Activated CD4-positive, alpha-beta T cell treated with anti-CD3 and anti-CD28 coated beads for 24 hours (primary cell): ENCODE measurements at places on chromosomes 4 and X.

GRCh38 chr4:9949573-9949972 lies 71.7 kb downstream of the SLC2A9 start:
- DNase-seq, result no peak

GRCh38 chr4:169062897-169063244 lies 52.8 kb upstream of the CBR4 start:
- no peak for DNase-seq

- DNase-seq, result no peak
Measured at GRCh38 chr4:98779088-98779487, 120.7 kb upstream of the TSPAN5 start.

- DNase-seq, result no peak
Measured at GRCh38 chr4:156473151-156473550, 498.4 kb downstream of the PDGFC start.

GRCh38 chr4:69984030-69984443 lies 11.7 kb upstream of the STATH start:
- no peak for DNase-seq

- DNase-seq, result no peak
Measured at GRCh38 chr4:174107746-174108354, 175.6 kb downstream of the FBXO8 start.

- no peak for DNase-seq
Measured at GRCh38 chr4:85491527-85491926, 16.6 kb downstream of the ARHGAP24 start.

GRCh38 chr4:8039290-8039689 lies 99.6 kb upstream of the AFAP1 start:
- no peak for DNase-seq

DNA sequence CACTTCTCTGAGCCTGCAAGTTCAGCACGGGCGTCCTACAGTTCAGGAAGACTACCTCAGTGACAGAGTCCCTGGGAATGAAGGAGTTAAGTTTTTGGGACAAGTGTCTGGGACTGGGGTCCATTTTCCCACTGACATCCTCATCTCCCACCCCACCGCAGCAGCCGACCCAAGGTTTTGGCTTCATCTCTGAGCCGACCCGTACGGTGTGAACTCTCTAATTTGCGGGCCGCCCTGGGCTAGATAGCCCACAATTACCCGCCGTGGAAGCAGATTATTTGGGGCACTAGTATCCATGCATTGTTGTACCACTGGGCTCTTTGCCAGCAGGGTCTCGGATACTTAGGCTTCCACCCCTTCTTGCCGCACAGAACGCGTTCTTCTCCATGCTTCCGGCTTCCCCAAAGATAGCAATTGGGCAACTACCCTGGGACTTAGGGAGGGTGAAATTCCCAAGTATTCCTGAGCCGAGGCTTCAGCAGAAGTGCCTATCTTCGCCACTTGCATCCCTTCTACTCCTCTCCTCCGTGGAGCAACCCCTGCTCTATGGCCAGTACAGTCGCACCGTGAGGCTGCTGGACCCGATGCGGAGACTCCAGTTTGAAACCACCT lies 2.4 kb downstream of the IL1RAPL2 start:
- DNase-seq, result no peak

DNA sequence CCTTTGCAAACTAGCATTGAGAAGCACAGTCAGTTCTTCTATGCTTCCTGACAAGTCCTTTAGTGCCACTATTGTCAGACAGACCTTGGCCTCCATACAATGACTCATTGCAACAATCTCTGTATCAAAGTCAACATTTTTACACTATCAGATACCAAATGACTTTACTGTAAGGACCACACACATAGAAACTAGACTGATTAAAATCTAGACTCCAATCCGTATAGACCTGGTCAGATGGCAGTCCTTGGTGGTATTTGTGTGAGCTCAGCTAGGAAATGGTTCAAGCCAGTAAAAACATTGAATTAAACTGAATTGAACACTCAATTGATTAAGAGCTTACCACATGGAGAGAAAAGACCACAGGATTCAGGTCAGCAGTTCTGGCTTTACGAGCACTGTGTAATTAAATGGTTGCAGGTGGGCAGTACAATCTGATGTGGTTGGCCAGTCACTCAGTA lies 549.8 kb upstream of the LCORL start:
- no peak for DNase-seq

DNA sequence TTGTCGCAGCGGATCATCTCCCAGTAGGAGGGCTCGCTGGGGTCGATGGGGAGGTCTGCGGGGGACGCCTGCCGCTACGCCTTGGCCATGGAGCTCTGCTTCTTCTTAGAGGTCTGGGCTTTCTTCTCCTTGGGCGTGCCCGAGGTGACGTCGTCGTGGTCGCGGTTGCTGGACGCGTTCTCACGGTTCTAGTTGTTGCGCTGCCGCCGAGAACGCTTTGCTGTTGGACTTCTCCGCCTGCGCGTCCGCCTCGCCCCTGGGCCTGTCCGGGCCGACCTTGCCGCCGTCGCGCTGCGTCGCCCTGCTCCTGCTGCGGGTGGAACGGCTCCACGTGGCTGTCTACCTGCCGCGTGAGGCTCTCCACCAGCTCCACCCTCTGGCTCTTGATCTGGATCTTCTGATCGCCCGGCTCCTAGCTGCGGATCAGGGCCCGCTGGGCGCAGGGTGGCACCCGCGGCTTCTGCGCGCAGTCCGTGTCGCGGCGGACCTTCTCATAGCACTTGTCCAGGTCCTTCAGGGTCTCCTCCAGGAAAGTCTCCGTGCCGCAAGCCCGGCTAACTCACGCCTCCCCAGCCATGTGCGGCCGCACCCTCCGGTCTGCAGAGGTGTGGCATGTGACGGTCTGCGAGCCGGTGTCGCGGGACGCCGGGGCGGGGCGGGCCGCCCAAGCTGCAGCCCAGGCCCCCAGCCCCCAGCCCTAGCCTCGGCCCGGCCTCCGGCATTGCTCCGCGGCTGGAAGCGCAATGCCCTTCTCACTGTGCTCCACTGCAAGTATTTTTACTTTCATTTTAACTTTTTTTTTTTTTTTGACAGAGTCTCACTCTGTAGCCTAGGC lies 40.5 kb upstream of the OGT start:
- peak; percentile 1 for DNase-seq

DNA sequence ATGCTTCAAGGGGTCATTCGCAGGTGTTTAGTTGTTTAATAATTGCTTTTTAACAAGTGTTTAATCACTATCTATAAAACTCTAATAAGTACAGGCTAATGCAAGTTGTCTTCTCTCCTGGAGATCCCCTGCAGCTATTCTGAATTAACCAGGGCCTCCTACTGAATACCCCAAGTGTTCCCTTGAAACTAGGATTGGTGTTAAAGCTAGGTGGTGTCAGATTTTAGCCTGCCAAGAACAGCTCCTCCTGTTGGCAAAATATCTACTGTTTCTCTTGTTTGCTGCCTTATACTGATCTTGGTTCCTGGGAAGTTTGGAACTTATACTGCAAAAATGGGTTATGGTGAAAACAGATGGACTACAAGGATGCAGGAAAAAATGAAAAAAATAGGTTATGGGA lies 26.1 kb upstream of the TMEM154 start:
- no peak for DNase-seq

- no peak for DNase-seq
Measured at GRCh38 chrX:77087529-77088169, 359.5 kb upstream of the FGF16 start.

- DNase-seq, result no peak
Measured at GRCh38 chrX:150869450-150869849, 29.0 kb downstream of the CD99L2 start.

DNA sequence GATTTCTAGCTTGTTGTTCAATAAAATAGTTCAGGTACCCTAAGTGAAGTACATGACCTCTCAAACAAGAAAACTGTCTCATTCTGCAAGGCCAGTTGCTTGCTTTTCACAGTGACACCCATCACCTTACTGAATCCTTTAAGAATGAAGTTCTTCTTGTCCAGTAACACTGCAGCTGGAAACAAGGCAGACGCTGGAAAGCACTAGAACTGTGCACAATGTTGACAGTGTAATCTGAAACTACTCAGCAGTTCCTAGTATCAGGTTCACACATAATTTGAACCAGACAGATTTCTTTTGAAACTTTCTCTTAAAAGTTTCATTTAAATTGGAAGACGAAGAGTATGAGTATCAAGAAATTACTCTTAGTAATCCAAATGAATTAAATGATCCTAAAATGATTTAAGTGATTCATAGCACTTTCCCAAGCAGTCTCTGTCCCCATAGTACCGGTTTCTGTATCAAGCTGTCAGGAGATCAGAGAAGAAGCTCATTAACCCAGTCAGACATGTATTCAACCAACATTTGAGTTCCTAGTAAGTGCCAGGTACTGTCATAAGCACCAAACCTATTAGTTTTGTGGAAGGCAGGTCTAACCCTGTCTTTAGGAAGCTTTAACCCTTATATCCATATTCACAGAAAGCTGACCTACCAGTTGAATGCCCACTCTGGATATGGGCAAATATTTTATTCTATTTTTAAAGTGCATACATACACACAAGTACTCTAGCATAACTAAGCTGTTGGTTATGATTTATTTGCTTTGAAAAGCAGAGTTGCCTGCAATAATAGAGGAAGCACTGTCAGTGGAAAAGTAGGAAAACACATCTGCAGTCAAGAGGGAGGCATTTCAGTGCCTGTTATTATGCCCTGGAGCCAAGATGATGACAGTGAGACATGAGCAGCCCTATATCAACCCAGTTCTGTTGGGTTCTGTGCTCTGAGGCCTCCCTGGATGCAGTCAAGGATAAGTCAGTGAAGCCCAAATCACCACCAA lies 63.6 kb downstream of the PALLD start:
- DNase-seq, result no peak

GRCh38 chr4:70556856-70557255 lies 35.2 kb upstream of the AMBN start:
- no peak for DNase-seq

- no peak for DNase-seq
Measured at GRCh38 chr4:71709961-71710360, 73.9 kb downstream of the GC start.

DNA sequence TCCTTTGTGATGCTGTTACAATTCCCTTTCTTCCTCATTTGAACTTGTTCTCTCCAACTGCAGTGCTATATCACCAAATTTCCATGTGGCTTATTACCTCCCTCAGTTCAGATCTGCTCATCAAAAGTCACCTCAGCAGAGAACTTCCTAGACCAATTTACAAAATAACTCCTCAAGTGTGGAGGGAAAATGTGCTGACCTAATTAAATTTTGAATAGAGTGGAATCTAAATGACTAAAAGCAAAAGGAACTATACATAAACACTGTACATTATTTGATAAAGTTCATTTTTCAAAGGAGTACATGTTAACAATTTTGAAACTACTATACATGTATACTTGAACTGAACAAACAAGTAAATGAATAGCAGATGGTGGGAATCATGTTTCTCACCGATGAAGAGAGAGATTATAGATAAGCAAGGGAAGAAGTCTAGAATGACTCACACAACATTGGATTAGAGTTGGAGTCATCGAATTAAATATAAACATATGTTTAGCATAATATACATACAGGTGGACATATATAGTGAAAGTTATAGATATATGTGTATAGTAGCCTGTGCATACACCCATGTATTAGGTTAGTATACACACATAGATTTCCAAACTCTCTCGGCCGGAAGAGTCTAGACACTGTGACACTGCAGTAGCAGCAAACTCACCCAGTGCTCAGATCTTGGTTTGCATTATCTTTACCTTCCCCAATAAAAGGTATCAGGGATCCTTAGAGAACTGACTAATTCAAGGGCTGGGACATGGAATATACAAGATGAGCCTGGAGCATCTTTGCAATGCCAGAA lies 318.7 kb downstream of the PCDH18 start:
- DNase-seq, result no peak

GRCh38 chr4:6890358-6890757 lies 19.3 kb upstream of the TBC1D14 start:
- no peak for DNase-seq

DNA sequence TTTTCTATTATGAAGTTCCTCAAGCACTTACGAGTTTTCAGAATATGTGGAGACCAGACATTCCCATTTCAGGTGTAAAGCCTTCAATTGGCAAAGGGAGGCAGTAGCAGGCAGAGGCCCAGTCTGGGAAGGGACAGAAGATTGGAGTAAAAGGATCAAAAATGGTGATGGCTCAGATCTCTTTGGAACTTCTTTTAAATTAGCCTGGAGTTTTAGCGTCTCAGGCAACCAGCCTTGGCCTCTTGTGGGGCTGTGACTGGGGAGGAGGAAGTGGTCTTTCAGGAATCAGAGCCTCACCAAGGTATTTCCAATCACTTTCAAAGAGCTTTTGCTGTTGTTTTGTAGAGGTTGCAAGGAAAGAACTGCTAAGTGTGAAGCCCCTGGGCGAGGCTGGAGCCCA lies 239.1 kb downstream of the FRAS1 start:
- DNase-seq, result no peak

DNA sequence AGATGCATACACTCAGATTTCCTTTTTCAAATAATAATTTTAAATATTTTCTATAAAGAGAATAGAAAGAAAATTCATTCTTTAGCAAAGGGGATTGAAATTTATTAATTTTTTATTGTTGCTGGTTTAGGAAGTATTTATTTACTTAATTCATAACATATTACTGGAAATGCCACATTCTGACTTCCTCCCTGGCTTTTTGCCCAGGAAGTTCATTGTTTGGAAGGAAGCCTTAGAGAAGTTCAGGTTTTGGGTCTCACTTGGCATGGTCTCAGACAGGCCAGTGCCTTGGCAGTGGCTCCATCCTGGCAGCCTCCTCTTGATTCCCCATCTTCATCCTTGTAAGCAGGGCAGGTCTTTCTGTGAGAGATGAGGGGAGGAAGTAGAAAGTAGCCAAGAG lies 50.5 kb downstream of the IL15 start:
- DNase-seq, result no peak

GRCh38 chrX:39409246-39409917 lies 608.1 kb downstream of the MID1IP1 start:
- no peak for DNase-seq

DNA sequence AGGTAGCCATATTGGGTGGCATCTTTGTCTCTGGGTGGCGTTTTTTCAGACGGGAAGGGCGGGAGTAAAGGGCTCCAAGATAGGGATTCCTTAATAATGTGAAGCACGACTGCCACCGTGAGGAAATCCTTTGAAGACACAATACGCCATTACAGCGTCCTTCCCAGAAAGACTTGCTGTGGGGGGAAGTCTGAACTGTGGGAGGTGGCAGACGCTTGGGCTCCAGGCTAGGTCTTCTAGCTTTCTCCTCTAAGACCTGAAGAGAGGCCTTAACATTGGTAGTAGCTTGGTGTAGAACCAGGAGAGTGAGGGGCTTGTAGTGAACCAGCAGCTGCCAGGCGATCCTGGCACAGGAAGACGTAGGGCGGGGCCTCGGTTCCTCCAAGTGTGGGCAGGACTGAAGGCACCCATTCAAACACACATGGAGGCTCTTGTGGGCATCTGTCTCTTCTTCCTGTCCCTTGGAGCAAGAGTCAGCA lies 197.3 kb downstream of the OR13H1 start:
- peak; percentile 67 for DNase-seq

DNA sequence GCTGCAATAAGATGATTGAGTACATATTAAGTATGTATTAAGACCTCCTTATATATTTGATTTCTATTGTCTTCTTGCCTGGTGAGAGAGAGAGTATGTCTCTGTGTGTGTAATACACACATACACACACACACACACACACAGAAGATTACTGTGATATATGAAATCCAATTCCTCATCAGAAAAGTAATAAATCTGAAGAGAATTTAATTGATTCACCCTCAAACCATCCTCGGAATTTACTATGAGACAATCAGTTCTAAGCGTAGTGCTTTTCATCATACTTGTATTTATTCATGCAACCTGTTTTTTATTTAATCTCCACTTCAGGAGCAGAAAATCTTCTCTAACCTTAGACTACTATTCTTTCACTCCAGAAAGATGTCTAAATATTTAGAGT lies 62.3 kb upstream of the TLL1 start:
- no peak for DNase-seq

GRCh38 chr4:40000711-40001110 lies 23.0 kb upstream of the PDS5A start:
- no peak for DNase-seq

- DNase-seq, result no peak
Measured at GRCh38 chrX:50003467-50003866, 81.1 kb downstream of the CLCN5 start.
